Naive thymus-derived CD4-positive, alpha-beta T cell (primary cell): ENCODE measurements at places on chromosomes 12 and 14.

GRCh38 chr14:100274250-100274649 lies 32.0 kb downstream of the SLC25A29 start:
- peaks cover 19% of the 10 kb centered on the region for H3K36me3 ChIP-seq
- DNase-seq, result no peak
- no peaks in the 10 kb centered on the region for H3K27me3 ChIP-seq
- H3K4me3 ChIP-seq, result no peak overlapping the region
- no peak overlapping the region for H3K27ac ChIP-seq

DNA sequence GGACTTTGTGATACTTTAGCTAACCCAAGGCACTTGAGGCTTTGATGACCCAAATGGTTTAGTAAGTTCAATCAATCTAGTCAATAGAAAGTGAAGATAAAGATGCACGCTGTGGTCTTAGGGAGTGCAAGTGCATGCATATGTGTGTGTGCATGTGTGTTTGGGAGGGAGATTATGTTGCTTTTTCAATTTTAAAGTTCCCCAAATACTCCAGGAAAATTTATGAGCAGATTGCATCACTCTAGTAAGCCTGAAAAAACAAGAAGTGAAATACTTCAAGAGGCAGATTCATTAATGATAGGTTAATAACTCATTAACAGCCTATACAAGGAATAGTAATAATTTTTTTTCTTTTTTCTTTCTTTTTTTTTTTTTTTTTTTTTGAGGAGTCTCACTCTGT lies 12.4 kb upstream of the SIX1 start:
- H3K4me1 ChIP-seq, result peaks cover under 1% of the 10 kb centered on the region
- H3K27ac ChIP-seq, result no peak overlapping the region
- no peaks in the 10 kb centered on the region for H3K27me3 ChIP-seq
- H3K36me3 ChIP-seq, result no peaks in the 10 kb centered on the region
- DNase-seq, result no peak
- H3K4me3 ChIP-seq, result no peak overlapping the region

GRCh38 chr12:80721326-80721725 lies 4.6 kb downstream of the MYF5 start:
- no peak overlapping the region for H3K4me3 ChIP-seq
- no peaks in the 10 kb centered on the region for H3K27me3 ChIP-seq
- no peak for DNase-seq

DNA sequence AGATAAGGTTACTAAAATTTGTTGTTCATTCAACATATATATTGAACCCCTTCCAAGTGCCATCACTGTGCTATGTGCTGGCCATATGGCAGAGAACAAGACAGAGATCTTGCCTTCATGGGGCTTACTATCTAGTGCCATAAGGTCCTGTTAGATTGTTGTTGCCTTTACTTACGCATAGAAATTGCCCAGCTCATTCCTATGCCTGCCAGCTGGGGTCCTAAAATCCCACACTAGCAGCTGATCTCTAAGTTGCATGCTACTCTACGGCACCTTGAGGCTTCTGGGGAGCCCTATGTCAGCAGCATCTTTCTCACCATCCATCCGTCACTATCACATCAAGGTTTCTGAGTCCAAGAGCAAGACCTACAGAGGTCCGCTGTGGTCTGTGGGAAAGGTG lies 1.4 kb upstream of the KCNK10 start:
- H3K4me1 ChIP-seq, result no peaks in the 10 kb centered on the region
- no peak overlapping the region for H3K27ac ChIP-seq
- DNase-seq, result no peak
- H3K27me3 ChIP-seq, result no peaks in the 10 kb centered on the region
- H3K36me3 ChIP-seq, result no peaks in the 10 kb centered on the region
- no peak overlapping the region for H3K4me3 ChIP-seq

DNA sequence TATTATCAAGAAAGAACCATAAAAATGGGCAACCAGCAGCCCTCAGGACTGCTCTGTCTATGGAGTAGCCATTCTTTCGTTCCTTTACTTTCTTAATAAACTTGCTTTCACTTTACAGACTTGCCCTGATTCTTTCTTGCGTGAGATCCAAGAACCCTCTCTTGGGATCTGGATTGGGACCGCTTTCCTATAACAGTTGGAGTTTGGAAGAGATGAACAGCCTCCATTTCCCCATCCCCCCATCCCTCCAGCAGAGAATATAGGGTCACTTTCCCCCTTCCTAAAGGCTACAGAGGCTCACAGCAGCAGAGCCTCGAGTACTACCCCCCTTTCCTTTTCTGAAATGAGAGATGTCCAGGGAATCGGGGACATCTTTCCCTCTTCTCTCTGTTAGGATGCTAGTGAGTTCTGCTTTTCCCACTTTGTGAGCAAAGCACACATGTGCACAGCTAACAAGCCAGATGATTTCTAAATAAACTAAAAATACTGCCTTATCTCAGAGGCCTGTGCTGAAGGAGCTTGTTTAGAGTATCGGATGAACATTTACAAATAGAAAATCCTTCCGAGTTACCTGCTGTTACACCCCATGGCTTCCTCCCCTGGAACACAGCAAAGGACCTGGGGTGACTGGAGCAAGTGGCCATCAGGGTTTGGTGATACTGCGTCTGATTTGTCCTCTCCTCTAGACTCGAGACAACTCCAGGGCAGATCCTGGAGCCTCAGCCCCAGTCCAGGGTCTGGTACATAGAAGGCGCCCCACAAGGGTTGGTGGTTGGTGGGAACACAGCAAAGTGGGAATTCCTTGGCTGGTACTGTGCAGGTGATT lies 144.2 kb downstream of the SLC38A6 start:
- H3K36me3 ChIP-seq, result no peaks in the 10 kb centered on the region
- DNase-seq, result no peak
- no peaks in the 10 kb centered on the region for H3K27me3 ChIP-seq
- H3K4me3 ChIP-seq, result no peak overlapping the region
- no peak overlapping the region for H3K27ac ChIP-seq
